ENCODE measurements at places on chromosomes 6 and 20.

- DNase-seq, result no peak
These were observed 36.2 kb downstream of the HLA-F start for GRCh38 chr6:29759457-29759856.

DNA sequence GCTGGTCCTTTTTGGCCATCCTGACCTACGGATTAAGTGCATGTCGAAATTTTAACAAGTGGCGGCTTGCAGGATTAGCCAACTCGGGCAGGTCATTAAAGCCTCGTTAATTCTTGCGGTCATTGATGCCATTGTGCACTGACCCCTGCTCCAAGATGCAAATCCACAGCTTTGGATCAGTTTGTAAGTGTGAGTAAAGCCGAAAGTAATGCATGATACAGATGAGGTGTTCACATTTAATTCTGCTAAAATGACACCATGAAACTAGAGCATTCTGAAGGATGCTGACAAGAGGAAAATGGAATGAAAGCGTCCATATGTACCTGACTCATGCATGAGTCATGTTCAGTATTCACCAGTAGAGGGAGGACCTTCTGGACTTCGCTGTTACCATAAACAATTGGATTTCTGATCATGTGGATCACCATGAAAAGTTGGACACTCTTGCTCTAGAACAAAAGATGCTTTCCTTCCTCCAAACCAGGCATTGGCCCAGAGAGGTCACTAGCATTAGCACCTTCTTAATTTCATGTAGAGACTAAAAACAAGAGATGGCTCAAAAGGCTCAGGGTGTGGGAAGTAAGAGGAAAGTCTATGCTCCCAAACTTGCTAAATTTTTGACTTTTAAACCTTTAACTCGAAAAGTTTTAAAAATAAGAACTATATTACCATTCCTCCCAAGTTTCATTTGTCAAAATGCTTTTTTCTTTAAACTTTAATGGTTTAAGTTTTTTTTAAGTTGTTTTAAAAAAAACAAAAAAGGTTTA lies 48.0 kb downstream of the MUC22 start:
- DNase-seq, result no peak

DNA sequence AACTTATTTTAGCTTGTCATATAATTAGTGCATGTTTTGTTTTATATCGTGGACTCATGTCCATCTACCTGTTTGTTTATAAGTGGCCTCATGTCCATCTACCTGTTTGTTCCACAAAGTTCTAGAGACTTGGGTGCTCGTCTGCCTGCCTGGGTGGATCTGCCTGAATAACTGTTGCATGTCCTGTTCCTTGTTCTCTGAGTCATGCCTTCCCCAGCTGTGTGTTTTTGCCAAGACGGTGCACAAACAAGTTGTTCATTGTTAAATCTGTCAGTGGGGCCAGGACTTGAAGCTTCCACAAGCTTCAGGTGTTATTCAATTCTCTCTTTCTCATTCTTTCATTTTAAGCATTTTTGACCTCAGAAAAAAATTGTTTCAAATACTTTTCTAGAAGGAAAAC lies 358.0 kb upstream of the CITED2 start:
- peak; percentile 73 for DNase-seq

DNA sequence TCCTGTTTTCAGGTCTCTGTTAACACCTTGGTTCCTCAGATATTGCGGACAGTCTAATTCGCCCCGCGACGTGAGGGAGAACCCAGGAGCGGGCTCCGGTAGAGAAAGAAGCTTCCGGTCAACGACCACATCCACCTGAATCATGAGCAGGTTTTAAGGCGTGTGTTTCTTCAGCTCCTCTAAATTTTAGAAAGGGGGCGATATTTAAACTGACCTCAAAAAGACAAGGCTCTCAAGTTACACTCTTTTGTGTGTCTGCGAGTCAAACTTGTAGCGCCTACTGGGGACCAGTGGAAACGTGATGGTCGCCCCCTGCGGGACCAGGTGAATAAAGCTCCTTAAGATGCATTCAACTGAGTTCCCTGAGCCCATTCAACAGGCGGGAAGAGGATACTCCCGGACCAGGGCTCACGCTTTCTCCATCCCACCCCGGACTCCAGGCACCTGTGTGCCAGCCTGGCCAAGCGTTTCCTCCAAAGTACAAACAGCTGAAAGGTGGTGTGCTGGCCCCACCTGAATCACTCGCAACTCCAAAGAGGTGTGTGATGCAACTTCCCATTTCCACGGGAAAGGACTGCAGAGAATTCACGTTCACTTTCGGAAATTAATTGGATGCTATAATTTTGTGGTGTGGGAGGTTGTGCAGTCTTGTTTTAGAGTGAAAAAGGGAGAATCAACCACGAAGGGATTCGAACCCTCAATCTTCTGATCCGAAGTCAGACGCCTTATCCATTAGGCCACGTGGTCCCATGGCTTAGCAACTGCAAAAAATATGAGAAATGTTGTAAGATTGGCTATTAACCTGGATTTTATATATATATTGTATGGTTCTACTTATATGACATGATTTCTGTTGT lies 17.0 kb downstream of the GPX5 start:
- no peak for DNase-seq

DNA sequence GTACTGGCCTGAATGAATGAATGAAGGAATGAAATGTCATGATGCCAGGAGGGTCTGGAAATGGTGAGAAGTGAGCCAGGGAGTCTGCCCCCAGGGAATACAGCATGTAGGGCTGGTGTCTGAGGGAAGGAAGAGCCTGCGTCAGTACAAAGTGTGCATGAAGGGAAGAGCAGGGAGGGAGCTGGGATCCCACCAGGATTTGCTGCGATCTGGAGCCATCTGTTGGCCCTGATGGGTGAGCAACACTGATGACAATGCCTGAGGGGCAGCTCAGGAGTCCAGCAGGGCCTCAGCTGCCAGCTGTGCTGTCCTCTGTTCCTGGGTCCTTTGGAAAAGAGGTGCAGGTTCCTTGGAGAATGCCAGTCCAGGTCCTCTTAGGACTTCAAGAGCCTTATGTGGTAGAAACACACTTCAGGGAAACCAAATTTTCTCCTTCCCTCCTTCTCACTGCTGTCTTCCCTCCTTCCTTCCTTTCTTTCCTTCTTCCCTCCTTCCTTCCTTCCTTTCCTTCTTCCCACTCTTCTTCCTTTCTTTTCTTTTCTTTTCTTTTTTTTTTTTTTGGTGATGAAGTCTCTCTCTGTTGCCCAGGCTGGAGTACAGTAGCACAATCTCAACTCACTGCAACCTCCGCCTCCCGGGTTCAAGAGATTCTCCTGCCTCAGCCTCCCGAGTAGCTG lies 11.5 kb downstream of the BPI start:
- DNase-seq, result no peak

DNA sequence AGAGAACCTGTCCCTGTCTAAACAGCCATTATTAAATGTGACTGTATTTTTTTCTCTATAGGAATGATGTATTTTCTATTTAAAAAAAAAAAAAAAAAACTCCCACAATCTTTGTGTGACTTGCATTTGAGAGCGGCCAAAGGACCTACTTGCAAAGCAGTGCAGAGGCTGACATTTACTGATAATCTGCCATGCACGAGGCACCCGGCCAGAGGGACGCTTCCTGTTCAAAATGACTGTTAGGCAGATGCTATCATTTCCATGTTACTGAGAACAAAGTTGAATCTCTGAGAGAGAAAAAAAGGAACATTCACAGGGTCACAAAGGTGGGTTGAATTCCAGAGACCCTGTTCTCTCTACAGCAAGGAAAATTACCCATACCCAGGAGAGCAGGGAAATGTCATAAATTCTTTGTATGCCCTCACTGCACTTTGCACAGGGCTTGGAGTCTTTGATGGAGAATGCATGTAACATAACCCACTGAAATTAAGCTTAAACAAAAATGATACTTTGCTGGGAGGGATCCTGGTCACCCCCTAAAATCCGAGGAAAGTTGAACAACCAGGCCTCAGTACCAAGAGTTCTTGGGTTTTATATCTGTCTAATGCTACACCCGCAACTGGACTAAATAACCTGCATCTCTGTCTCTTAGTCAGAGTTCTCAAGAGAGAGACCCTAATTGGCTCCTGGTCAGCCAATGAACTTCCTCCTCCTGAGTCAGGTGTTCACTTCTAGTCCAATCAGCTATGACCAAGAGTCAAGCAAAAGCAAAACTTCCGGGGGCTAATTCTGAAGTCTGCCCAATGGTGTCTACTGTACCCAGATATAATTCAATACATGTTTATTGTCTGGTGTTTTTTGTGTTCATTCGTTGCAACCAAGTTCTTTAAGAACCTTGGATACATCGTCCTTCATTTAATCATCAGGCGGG lies 61.2 kb downstream of the GCLC start:
- no peak for DNase-seq

DNA sequence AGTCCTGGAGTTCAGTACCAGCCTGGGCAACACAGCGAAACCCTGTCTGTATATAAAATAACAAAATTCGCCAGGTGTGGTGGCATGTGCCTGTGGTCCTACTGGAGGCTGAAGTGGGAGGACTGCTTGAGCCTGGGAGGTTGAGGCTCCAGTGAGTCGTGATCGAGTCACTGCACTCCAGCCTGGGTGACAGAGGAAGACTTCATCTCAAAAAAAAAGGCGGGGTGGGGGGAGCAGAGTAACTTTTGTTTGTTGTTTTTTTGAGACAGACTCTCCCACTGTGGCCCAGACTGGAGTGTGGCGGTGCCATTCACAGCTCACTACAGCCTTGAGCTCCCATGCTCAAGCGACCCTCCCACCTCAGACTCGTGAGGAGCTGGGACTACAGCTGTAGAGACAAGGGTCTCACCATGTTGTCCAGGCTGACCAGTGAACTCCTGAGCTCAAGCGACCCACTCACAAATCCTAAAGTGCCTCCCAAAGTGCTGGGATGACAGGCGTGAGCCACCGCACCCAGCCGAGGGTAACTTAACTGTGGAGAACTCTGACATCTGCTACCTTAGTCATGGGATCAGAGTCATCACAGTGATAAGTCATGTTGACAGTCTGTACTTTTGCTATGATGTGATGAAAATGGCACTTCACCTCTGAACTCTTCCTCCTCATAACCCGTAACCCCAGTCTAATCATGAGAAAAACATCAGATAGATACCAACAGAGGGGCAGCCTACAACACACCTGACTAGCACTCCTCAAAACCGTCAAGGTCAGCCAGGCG lies 16.5 kb downstream of the PEDS1 start:
- DNase-seq, result no peak

DNA sequence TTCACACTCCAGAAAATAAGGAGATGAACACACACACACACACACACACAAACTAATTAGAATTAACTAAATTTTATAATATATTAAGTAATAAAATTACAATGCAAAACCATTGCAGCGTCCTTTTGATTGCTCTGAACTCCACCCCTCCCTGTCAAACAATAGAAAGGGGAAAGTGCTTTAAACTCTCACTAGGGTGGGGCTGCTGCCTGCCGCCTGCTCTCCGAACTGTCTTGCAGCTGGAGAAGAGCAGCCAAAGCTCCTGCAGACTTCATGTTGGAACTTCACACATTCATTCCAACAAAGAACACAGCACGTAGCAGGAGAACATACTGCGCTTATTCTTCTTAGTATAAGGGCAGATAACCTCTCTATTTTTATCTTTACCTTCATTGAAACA lies 83.2 kb downstream of the GCLC start:
- DNase-seq, result no peak

- DNase-seq, result peak; percentile 89
These were observed 47.6 kb downstream of the PPP1R3G start for GRCh38 chr6:5132731-5133130.

GRCh38 chr6:27129917-27130316 lies 117.6 kb upstream of the PRSS16 start:
- no peak for DNase-seq

- DNase-seq, result no peak
These were observed 125.2 kb downstream of the TAF4 start for GRCh38 chr20:61940491-61940890.

DNA sequence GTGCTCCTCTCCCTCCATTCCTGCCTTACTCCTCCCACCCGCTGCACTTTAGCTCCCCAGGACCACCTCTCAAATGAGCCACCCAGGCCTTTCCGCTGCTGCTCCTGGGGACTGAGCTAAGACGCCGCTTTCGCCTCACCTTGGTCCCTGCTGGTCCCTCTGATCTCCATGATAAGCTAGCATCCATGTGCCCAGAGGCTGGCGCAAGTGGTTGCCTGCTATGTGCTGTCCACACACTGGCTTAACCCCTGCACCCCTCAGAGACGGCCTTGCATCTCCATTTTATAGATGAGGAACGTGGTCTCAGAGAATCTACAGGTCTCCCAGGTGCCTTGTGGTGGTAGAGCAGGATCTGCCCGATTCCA lies 160.1 kb upstream of the PMEPA1 start:
- DNase-seq, result peak; percentile 44

- DNase-seq, result no peak
These were observed 339.1 kb upstream of the RSPO3 start for GRCh38 chr6:126779331-126779730.

DNA sequence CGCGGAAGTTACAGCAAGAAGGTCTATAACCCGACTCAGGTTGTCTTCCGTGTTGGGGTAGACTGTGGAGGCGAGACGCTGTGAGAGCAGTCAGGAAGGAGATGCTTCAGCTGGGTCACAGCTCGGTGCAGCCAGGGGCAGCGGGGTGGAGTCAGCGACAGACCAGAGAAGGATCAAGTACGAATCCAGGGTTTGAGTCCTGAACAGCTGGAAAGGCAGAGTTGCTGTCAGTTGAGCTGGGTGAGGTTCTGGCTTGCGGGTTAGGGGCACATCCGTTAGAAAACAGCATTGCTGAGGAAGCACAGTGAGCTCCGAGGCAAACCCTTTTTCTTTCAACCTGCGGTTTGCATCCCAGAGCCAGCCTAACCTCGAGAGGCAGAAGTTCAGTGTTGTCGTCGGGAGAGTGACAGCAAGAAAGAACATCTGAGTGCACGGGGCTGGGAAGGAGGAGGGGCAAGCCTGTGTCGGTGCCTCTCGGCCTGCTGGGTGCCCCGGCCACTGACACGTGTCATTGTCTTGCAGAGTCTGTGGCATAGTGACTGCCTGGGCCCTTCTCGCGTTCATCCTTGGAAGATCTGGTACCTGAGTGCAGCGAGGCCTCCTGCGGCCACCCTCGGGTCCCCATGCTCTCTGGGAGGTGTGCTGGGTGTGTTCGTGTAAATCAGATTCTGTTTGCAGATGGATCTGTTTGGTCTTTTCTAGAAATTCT lies 20.0 kb downstream of the PNLDC1 start:
- DNase-seq, result no peak

- DNase-seq, result peak; percentile 94
These were observed 6.3 kb upstream of the DHX16 start for GRCh38 chr6:30678964-30679726.

DNA sequence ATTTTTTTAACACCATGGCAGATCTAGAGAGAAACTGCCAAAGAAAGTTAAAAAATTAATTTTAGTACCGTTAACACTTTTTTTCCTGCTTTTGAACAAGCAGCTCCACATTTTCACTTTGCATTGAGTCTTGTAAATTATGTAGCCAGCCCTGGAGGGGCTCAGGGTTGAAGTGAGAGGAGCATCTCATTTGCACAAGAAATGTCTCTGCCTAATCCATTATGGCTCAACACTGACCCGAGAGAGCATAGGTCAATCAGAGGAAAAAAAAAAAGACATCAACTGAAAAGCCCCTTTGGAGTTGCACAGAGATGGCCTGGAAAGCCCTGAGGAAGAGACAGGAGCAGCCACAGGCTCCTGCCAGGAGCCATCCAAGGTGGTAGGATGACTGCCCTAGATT lies 4.3 kb upstream of the SLPI start:
- no peak for DNase-seq

Measured in sigmoid colon (tissue), 7 donors.